GM03348 (cell line): ENCODE measurements at places on chromosomes 12 and 14.

DNA sequence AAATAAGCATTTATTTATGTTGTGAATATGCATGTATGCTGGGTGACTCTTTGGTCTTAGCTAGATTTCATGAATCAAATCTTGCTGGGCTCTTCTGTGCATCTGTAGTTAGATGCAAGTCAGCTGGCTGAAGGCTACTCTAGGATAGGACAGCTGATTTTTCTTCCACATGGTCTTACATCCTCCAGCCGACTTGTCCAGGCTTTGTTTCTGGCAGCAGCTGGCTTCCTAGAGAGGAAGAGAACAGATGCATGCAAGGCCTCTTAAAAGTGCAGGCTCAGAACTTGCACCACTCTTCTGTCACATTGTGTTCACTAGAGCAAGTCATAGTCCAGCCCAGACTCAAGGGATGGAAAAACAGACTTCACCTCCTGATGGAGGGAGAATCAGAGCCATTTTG is 435.4 kb upstream of the STXBP6 start:
- DNase-seq = no peak

- no peak for DNase-seq
Observed at GRCh38 chr14:97916669-97917568, 1119.7 kb downstream of the VRK1 start.

- DNase-seq = no peak
Observed at GRCh38 chr14:26330982-26331381, 266.9 kb downstream of the NOVA1 start.

DNA sequence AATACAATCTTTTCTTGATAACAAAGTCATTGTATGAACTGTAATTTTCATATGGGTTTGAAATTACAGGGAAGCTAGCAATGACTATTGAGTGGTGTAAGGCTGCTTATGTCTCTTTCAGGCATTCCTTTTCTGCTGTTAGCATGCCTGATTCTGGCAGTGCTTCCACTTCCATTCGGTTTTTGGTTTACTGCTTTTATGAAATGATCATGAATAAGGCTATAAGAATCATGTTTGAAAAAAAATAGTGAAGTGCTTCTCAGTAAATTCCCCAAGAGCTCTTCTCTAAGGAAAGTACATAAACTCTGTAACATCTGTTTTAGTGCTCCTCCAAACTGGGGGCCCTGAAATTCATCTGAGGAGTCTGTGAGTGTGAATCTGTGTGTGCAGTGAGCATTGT is 434.0 kb upstream of the RGS6 start:
- DNase-seq = peak; percentile 57

- DNase-seq = peak; percentile 89
Observed at GRCh38 chr12:96237465-96238077, 43.4 kb downstream of the ELK3 start.

DNA sequence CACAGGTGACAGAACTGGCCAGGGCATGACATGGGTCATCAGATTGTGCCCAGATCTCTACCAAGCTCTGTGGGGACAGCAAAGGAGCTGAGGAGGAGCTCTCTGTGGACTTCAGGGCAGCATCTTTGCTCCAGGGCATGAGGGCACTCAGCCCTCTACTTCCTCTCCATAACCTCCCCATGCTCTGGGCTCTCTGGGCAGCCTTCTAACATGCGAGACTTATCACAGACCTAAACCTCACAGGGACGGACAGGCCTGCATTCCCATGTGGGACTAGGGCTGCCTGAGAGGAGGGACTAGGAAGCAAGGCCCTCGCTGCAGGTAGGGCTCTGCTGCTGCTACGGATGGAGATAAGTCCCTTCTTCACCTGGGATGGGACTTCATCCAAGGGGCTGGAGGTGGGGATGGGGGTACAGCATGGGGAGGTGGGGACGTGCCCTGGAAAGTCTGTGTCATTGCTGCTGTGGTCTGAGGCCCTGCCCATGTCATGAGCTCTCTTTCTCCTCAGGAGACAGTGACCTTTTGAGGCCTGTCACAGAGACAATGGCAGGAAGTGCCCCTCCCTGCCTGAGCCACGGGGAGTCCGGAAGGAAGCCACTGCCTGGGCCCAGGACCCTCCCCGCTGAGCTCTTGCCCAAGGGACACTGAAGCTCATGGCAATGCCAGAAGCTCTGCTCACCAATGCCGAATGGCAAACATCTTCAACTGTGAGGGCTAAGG is 44.1 kb downstream of the PITPNM2 start:
- no peak for DNase-seq

DNA sequence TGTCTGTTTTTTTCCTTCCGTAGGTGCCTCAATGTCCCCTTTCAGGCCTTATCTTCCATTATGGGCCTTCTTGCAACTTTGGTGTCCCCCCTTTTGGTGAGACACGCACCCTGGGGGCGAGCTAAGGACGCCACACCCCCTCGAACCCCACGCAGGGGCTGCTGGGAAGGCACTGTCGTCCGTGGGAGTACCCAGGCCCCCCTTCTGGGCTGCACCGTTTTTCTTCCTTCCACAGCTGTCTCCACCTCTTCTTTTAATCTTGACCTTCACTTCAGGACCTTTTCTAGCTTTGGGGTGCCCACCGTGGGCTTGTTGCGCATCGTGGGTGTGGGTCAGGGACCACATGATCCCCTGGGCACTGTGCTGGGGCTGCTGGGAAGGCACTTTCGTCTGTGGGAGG is 271.8 kb downstream of the ALG10 start:
- no peak for DNase-seq

DNA sequence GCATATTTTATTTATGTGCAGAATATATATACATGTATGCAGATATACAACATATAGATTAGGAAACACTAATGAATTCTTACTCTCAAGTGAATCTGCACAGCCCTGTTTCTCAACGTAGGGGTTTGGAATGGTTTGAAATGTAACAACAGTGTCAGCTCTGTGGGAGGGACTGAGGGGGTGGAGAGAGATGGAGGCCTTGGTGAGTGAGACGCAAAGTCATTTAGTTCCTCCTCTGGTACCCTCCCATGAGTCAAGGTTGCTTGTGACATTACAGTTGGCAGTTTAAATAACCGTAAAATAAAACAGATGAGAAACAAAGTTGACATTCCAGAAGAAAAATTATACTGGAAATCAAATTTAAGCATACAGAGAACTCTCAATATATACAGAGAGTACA is 313.0 kb upstream of the PRKD1 start:
- no peak for DNase-seq

GRCh38 chr14:53462931-53463778 is 310.0 kb upstream of the DDHD1 start:
- no peak for DNase-seq

GRCh38 chr14:95784137-95784536 is 70.2 kb upstream of the TCL1A start:
- peak; percentile 47 for DNase-seq

- no peak for DNase-seq
Observed at GRCh38 chr12:7005311-7005710, 13.0 kb downstream of the LPCAT3 start.

DNA sequence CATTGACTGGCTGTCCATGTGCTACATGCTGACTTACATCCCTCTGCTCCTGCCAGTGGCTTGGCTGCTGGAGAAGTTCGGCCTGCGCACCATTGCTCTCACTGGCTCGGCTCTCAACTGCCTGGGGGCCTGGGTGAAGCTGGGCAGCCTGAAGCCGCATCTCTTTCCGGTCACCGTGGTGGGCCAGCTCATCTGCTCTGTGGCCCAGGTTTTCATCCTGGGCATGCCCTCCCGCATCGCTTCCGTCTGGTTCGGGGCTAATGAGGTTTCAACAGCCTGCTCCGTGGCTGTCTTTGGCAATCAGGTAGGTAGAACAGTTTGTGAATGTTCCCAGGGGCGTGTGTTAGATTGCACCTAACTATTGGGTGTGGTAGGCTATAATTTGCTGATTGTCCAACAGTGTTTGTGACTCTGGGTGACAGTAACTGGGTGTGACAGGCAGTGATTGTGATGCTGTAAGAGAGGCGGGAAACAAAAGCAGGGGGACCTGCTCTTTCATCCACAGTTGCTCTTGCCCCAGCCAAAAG is 981 bp downstream of the FLVCR2 start:
- no peak for DNase-seq

DNA sequence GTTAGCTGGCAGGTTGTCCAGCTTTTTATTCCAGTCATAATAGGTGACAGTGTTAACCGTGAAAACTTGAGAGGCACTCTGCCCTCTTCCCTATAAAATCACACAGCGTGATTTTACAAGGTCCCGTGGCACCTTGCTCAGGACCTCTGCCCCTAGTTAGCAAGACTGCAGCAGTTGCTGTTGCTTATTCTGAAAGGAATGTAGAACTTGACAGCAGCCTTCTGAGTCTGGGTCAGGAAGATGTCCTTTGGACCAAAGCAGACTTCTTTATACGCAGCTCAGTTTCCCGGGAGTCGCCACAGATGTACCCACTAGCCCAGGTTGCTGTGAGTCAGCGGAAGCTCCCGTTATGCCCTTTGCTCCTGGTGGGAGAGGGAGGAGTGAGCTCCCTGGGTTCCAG is 13.2 kb downstream of the PRKAB1 start:
- DNase-seq = no peak

DNA sequence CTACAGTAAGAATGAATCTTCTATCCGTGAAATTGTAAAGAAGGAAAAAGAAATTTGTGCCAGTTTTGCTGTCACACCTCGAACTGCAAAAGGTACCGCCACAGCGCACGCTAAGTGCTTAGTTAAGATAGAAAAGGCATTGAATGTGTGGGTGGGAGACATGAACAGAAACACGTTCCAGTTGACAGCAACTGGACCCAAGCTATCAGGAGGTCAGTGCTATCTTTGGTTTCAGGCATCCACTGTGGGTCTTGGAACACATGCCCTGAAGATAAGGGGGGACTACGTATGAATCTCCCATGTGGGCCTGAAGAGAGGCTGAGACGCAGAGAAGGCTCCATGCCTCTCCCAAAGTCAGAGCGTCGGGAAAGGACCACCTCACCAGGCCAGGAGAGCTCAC is 9.8 kb downstream of the IFFO1 start:
- DNase-seq = no peak

DNA sequence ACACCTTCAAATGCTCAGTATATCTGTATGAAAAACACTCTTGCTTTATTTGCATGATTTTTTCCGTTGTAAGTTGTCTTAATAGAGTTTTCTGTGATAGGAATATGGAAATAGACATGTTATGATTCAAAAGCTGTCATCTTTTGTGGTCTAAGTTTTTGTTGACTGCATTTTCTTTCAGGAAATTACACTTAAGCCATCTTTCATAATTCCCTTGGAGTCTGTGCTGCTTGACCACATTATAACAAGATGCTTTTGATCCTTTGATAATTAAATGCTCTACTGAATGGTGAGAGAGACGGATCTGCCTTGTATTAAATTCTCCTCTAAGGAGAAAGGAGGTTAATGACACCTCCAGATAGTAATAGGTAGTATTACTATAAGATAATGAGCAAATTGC is 272.8 kb upstream of the DAAM1 start:
- DNase-seq = no peak

- DNase-seq = peak; percentile 38
Observed at GRCh38 chr14:32004300-32004699, 72.8 kb upstream of the ARHGAP5 start.

- peak; percentile 35 for DNase-seq
Observed at GRCh38 chr12:2003676-2004112, 563 bp downstream of the DCP1B start.

DNA sequence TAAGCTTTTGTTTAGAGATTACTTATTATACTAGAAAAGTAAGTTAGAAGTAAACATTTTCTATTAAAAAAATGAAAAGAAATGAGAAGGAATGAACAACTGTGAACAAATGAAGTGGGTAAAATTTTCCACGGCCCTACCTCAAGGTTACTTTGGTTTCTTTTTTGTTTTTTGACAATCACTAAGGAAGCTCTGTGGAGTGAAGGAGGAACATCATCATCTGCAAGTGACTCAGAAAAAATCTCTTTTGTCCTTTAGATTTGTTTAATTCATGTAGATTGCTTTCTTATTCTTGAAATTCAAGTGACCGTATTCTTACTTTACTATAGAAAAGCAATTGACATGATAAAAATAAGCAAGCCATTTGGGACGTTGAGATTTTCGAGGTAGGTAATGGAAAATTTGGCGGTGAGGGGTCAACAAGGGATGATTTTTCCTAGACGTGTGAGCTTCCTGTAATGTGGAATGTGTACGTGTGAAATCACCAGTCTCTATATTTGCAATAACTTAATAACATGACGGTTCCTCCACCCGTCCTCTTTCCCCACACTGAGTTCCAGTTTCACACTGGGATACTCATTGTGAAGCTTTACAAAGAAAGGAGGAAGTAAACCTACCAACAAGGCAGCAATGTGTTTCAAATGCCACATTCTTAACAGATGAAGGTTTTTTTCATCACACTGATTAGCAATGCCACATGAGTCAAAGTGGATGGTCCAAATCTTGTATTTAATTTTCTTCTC is 62.3 kb upstream of the EGLN3 start:
- DNase-seq = no peak

DNA sequence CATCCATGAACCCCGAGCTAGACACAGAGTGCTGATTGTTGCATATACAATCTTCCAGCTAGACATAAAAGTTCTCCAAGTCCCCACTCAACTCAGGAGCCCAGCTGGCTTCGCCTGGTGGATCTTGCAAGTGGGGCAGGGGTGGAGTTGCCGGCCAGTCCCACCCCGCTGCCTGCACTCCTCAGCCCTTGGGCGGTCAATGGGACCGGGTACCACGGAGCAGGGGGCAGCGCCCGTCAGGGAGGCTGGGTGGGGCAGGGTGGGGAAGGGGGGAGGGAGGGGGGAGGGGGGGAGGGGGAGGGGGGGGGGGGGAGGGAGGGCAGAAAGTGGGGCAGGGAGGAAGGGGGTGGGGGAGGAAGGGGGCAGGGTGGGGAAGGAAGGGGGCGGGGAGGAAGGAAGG is 63.0 kb downstream of the CCDC60 start:
- no peak for DNase-seq

- no peak for DNase-seq
Observed at GRCh38 chr14:22502007-22502406, 87.0 kb downstream of the DAD1 start.

GRCh38 chr14:84037593-84037992 is 1492.4 kb upstream of the FLRT2 start:
- DNase-seq = no peak

DNA sequence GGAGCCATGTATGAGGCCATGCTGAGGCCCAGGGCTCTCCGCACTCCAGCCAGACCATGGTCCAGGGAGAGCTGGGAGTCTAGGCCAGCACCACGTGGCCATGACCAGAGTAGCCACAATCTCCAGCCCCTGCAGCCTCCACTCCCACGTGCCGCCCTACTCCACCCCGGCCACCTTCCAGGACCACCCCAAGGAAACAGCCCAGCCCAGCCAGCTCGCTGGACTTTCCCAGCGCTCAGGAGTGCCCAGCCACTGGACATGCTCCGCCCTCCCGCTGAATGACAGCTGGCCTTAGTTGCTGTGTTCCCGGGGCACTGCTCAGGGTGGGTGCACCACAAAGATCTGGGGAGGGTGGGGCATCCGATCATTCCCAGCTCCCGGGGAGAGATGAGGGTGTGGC is 2.1 kb upstream of the C14orf180 start:
- DNase-seq = no peak

GRCh38 chr14:91068642-91069041 is 8.2 kb upstream of the RPS6KA5 start:
- no peak for DNase-seq

- DNase-seq = no peak
Observed at GRCh38 chr14:51495319-51495718, 156.4 kb upstream of the FRMD6 start.
